ENCODE measurements at places on chromosomes 3 and 15. TPM values are rescaled to one million over a fixed set of nuclear protein-coding genes. Genes with fewer than 3 reads are reported as not detected.

ALS2CL gene
- polyA plus RNA-seq: 3.2 TPM

DNA sequence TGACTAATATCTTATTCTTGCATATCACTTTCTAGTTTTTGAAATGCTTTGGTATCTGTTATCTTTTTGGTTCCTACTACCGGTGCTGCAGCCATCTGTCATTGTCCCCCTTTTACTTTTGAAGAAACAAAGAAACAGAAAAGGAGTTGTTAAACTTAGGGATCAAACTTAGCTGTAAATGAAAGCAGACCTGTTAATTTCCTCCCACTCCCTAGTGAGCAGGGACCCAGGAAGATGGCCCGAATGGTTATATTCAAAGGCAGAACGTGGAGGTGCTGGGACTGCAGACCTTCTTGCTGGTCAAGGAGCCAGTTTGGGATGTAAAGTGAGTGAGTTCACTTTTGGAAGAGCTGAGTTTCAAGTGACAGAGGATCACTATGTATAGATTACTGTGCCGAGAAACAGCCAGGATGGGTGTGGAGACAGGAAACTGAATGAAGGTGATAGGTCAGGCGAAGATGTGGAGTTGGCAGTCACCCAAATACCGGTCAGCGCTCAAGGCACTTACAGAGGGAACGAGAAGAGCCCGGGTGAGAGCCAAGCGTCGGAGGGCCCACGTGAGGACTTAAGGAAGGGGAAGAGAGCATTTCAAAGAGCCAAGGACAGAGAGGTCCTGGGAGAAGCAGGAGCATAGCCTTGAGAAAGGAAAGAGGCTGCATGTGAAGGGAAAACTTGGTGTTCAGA lies 20.1 kb downstream of the KBTBD8 start:
- DNase-seq: no peak

SAMD7 gene
- not detected for polyA plus RNA-seq

GRCh38 chr3:197444793-197445379 lies 110.9 kb downstream of the BDH1 start:
- no peak for DNase-seq
